ENCODE measurements at places on chromosomes 11 and 22. TPM values are rescaled to one million over a fixed set of nuclear protein-coding genes. Genes with fewer than 3 reads are reported as not detected.

- no peak for DNase-seq
Measured at GRCh38 chr11:92865352-92865751, 104.1 kb upstream of the MTNR1B start.

GRCh38 chr22:47144791-47145425, 382.5 kb downstream of the TBC1D22A start:
- no peak for DNase-seq

GRCh38 chr11:2699185-2699530, 636 bp downstream of the KCNQ1OT1 start:
- peak; percentile 28 for DNase-seq

GRCh38 chr11:45894555-45895247, 9.2 kb downstream of the MAPK8IP1 start:
- no peak for DNase-seq

GRCh38 chr22:30261134-30261533, 5.5 kb downstream of the OSM start:
- no peak for DNase-seq

- no peak for DNase-seq
Measured at GRCh38 chr11:56817661-56818060, 69.2 kb upstream of the OR9G4 start.

GRCh38 chr22:30717952-30718351, 23.3 kb downstream of the OSBP2 start:
- DNase-seq = no peak

- DNase-seq = peak; percentile 77
Measured at GRCh38 chr11:1876361-1877063, 15.2 kb downstream of the PRR33 start.

DNA sequence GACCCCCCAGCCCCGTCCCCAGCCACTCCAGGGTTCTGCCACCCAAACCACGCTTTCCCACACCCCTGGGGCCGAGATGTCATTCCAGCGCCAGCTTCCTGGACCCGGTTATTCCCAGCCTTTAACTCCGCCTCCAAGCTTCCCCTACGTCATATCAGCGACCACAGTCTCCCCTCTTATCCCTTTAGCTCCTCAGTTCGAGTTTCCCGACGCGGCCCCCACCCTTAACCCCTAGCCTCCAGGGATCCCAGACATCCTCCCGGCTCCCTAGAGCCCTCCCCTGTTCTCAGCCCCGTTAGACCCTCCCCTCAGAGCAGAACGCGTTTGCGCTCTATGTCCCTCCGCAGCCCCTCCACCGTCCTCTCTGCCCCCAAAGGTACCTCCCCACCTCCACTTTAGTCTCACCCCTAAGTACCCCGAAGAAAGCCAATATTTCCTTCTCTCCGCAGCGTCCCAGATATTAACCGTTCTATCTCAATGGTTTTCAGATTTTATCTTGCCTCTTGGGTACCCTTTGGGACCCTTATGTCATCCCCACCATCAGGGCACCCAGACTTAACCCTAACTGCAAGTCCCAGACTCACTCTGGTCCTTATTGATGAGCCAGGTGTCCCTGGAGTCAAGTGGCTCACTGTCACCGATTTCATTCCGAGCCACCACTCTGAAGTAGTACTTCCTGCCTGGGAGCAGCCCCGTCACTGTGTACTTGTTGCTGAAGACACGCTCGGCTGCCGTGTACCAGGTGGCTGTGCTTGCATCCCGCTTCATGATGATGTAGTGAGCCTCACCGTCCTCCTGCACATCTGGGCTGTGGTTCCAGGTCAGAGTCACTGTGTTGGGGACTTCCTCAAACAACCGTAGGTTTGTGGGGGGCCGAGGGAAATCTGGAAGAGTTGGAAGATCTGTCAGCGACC, 8.0 kb downstream of the TMEM86A start:
- DNase-seq = no peak

DNA sequence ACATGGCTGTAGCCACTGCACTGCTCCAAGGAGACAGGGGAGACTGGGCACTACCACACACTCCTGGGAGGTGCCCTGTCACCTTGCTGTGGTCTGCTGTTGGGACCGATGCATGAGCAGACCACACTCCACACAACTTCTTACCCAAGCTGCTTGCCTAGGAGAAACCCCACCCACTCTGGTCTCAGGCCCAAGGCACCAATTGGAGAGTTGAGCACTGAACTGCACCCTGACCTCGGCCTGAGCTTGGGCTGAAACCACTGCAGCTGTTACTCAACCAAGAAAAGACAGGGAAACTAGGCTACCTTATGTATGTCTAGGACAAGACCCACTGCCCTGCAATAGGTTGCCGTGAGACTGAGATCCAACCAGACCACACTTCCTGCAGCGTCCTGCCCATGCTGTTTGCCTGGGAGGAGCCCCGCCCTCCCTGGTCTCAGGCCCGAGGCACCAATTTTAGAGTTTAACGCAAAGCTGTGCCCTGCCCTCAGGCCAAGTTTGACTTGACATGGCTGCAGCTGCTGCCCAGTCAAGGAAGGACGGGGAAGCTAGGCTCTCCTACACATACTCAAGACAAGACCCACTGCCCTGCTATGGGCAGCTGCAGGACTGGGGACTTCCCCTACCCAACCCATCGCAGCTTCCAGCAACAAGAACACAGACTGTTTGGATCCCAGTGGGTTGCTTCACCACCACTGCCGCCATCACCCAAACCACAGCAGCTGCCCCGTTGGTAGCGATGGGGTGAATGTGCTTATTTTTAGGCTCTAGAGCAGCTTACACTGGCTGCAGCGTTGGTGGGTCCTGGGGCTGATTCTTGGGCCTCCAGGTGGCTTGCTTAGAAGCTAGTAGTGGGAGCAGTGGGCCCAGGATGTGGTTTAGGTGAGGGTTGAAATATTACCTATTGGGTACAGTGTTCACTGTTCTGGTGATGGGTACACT, 66.8 kb downstream of the BRD1 start:
- DNase-seq = peak; percentile 24

DNA sequence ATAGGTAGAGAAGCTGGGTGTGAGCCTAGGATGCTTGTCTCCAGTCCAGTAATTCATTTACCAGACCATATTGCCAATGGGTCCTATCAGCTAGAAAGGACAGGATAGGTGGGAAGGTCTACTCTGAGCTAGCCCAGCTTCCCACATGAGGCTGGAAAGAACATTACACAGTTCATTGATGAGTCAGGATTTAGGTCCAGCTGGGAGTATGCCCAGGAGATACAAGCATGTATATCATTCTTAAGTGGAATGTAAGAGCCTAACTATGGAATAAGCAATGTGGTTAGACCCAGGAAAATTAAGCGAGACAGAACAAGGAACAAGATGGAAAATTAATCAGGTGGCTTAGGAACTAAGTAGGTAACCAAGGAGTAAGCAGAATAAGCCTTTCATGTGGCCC, 59.0 kb upstream of the TBCEL start:
- no peak for DNase-seq

GRCh38 chr11:10349281-10349665, 44.4 kb downstream of the ADM start:
- DNase-seq = no peak

- DNase-seq = peak; percentile 41
Measured at GRCh38 chr11:115256397-115257197, 247.6 kb downstream of the CADM1 start.

- DNase-seq = peak; percentile 41
Measured at GRCh38 chr11:120883404-120884080, 140.4 kb upstream of the TBCEL start.

GRCh38 chr22:22710719-22711531, 66.5 kb downstream of the GGTLC2 start:
- DNase-seq = peak; percentile 75

DNA sequence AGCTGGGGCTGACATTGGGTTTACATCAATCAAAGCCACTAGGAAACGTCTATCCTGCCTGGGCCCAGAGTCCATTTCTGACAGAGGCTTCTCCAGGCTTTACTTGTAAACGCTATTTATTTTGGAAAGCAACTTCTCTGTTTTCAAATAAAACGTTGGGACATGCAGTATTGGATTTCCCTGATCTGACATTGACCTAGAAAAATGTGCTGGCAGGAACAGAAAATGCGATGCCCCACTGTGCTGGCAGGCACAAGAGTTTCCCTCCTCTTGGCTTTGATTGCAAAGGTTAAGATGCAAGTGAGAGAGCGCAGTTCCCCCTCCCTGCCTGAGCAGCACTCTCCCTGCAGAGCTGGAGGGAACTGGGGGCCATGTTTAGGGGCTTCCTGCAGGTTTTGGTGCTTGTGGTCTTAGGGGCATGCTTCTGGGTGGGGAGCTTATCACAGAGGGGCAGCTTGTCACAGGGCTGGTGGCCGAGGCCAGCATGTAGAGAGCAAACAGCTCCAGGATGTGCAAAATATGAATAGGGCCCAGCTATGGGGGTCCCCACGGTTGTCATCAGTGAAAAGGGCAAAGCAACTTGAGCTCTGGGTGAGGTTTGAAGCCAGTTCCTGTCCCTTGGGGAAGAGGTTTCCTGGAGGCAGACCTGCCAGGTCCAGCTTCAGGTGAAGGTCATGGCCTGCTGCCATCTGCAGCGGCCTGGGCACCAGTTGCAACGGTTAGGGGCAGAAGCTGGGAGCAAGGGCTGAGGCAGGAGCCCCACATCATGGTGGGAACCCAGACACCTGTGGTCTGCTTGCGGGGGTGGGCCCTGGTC, 42.3 kb upstream of the DKK3 start:
- DNase-seq = no peak

DNA sequence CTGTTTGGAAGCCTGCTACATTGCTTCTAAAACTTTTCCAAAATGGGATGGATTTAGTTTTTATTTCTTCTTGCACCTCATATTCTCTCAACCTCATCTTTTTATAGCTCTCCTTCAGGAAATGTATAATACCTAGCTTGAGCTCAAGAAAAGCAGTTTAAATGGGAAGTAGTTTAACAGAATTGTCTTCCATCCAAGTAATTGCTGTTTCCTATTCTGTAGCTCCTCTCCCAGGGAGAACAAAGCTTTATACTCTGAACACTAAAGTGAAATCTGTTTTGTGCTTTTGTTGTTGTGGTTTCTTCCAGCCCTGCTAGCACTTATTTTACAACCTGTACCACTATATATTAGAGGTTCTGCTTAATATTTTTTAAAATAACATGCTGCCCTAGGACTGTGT, 83.2 kb upstream of the HORMAD2 start:
- DNase-seq = no peak

DNA sequence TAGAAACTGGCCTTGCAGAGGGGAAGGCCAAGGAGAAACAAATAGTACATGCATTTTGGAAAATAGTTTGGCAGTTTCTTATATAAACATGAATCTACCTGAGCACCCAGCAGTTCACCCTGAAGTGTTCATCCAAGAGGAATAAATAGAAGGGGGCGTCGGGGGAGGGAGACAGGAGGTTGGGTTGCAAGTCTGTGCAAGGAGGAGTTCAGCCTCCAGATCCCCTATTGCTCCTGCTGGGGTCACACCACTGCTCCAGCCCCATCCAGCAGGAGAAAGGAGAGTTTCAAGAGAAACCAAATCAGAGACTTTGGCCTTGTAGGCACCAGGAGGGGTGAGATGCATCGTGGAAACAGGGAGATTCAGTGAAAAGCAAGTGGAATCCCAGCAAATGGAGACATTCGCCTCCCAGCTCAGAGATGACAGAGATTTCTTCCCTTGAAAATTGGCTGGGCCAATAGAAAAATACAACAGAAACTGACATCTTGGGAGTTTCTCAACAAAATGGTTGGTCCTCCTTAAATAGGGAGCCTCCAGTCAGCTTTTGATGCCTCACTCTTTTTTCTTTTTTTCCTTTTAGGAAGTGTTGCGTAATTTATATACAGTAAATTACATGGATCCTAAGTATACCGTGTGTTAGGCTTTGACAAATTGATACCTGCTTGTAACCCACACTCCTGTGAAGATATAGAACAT, 34.1 kb downstream of the OTOG start:
- DNase-seq = no peak

DNA sequence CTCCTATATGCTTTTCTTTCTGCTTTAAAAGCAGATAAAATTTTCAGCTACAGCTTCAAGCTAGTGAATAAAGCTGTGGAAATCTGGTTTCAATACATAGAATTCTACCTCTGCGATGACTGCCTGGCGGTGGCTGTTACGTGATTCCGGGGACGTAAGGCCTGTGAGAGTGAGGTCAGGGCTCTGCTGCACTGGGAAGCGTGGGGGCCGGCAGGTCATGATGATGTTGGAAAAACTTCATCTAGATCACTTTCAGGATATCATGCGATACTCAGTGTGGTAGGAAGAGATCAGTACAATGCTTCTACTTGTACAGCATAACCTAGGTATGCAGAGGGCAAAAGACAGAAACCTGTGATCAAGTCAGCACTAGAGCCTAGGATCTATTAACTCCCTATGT, 546.8 kb upstream of the B3GAT1 start:
- DNase-seq = no peak

DNA sequence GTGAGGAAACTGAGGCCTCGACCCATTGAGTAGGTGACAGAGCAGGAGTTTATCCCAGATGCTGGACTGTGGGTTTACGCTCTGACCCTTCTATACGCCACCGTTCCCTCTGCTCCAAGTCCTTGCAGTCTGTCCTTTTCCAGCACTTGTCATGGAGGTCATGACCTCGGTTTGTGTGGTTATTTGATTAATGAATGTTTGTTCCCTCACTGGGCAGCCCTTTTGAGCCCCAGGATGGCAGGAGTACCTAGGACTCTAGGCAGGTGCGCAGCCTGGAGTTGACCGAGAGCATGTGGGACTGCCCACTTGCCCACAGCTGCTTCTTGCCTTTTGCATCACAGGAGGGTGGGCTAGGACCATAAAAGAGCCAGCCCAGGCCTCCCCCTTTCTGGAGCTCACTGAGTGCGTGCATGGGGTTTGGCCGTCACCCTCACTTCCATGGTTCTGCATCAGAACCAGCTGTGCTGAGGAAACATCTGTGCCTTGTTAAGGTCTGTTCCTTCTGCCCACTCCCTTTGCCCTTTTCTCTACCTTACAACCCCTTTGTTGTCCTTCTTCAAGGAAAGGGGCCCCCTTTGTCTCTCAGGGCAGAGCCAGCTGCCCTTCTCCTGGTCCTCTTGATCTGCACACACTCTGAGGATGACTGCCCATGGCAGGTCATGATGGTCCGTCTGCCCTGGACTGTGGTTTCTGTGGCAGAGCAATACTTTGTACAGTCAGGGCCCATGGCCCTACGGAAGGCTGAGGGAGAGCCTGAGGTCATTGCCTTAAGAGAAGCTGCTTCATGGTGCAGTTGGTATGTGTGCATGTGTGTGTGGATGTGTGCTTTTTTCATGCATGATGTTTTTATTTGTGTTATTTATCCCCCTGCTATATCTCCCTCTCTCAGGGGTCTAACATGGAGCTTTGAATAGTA, 38.2 kb downstream of the BMAL1 start:
- no peak for DNase-seq

- peak; percentile 97 for DNase-seq
Measured at GRCh38 chr11:26331911-26332571, at the start of gene ANO3. Gene ANO3 (plus strand): TSS chr11:26332130. CDS start chr11:26332276, 146 bp downstream.

- DNase-seq = peak; percentile 54
Measured at GRCh38 chr22:38862375-38863329, 9.4 kb downstream of the CBX6 start.

The ACTN3 gene
- total RNA-seq = 45.7 TPM

The NRIP3 gene
- 4.2 TPM for total RNA-seq

The SLC17A6 gene
- not detected for total RNA-seq

The TYR gene
- total RNA-seq = not detected

The NUDT22 gene
- total RNA-seq = 45.8 TPM

The TMPRSS13 gene
- 0.50 TPM for total RNA-seq

The CALCA gene
- total RNA-seq = 0.29 TPM

The MOB2 gene
- 24.2 TPM for total RNA-seq

The CSNK2A3 gene
- 1.7 TPM for total RNA-seq

The CNGA4 gene
- 0.20 TPM for total RNA-seq

The IL18 gene
- total RNA-seq = 0.31 TPM

The TRIM29 gene
- not detected for total RNA-seq

The CCDC34 gene
- total RNA-seq = 24.5 TPM

The DERL3 gene
- total RNA-seq = 9.8 TPM

The MFNG gene
- total RNA-seq = 2.0 TPM

The OR52K2 gene
- total RNA-seq = not detected
